ENCODE measurements at places on chromosomes 1 and 21. TPM values are rescaled to one million over a fixed set of nuclear protein-coding genes. Genes with fewer than 3 reads are reported as not detected.

- H3K27me3 ChIP-seq, result no peaks in the 10 kb centered on the region
- peaks cover 34% of the 10 kb centered on the region for H3K4me1 ChIP-seq
- H3K4me3 ChIP-seq, result peak overlapping the region; percentile 23
- H3K36me3 ChIP-seq, result peaks cover 18% of the 10 kb centered on the region
- no peak overlapping the region for H3K27ac ChIP-seq
Measured at GRCh38 chr1:25468033-25468432, 37.3 kb downstream of the MACO1 start.

Gene TMEM269
- 0.29 TPM for total RNA-seq

Gene TRIM67
- not detected for total RNA-seq

Gene FAM163A
- not detected for total RNA-seq

DNA sequence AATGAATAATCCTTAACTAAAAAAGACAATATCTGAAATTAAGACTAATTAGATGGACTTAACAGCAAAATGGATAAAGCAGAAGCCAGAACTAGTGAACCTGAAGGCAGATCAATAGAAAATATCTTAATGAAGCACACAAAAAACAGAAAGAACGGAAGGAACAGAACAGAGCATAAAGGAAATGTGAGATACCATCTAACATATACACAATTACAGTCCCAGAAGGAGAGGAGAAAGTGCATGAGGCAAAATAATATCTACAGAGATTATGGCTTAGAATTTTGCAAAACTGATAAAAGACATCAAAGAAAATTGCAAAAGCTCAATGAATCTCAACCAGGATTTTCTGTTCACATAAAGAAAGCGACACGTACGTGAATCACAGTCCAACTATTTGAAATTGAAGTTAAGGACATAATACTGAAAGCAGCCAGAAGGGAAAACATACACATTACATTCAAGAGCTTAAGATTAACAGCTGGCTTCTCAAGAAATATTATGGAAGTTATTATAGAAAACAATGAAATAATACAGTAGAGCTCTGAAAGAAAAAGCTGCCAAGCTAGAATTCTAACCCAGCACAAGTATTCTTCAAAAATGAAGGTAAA lies 182.0 kb downstream of the CDC42BPA start:
- no peaks in the 10 kb centered on the region for H3K36me3 ChIP-seq
- no peak for DNase-seq
- no peaks in the 10 kb centered on the region for H3K4me1 ChIP-seq
- H3K27ac ChIP-seq, result no peak overlapping the region
- no peaks in the 10 kb centered on the region for H3K27me3 ChIP-seq
- H3K4me3 ChIP-seq, result no peak overlapping the region

Gene CENPF
- total RNA-seq, result 51.7 TPM

Gene CXADR
- 0.18 TPM for total RNA-seq

DNA sequence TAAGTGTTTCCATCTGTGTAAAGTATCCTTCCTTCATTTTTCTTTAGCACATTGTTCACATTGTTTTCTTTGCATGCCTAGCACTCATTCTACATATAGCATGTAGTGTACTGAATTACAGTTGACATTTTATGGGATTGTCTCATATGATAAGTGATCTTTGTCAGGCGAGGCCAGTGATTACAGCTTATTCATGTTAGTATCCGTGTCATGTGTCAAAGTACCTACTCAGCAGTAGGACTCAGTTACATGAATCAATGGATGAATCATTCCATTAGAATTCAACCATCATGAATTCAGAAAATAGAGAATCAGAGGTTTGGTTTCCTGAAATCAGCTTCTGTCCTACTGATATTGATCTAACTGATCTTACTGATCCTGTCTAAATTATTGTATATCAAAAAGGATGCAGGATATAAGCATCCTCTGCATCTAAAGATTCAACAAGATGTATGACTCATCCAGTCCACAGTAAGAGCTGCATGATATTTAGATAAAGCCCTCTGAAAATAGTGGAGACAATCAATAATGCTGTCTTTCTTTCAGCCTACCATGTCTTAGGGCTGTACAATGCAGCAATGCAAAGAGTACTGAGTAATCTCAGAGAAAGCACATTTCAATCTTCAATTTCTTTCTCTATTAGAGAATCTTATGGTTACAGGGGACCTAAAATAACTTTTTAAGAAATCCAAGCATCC lies 20.7 kb upstream of the HRNR start:
- DNase-seq, result no peak
- no peak overlapping the region for H3K4me3 ChIP-seq
- H3K4me1 ChIP-seq, result no peaks in the 10 kb centered on the region
- no peak overlapping the region for H3K27ac ChIP-seq
- H3K27me3 ChIP-seq, result peaks cover 7% of the 10 kb centered on the region
